IPS DF 6.9 (cell line): ENCODE measurements at places on chromosomes 7 and 10.

DNA sequence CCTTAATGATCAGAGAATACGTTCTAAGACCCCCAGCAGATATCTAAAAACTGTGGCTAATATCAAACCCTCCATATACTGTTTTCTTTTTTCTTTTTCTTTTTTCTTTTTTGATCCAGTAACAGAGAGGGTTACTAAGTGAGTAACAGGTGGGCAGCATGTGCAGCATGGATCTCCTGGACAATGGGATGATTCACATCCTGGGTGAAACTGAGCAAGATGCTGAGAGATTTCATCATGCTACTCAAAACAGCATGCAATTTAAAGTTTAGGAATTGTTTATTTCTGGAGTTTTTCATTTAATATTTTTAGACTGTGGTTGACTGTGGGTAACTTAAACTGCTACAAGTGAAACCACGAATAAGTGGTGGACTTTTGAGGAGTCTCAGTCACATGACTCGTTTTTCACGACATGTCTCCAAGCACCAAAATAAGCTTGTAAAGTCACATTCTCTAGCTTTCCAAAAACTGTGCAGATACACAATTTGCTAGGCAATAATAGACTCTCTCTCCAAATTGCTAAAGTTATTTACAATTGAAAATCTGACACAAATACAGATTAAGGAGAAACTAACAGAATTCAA is 716.2 kb downstream of the NXPH1 start:
- DNase-seq: no peak
- no peaks in the 10 kb centered on the region for H3K27me3 ChIP-seq
- no peak overlapping the region for H3K4me3 ChIP-seq
- no peaks in the 10 kb centered on the region for H3K36me3 ChIP-seq
- no peak overlapping the region for H3K27ac ChIP-seq

- no peak for DNase-seq
- no peak overlapping the region for H3K4me3 ChIP-seq
- 0 out of 2 replicates have a peak, but pooled peaks cover 1% of the 10 kb centered on the region for H3K4me1 ChIP-seq
- H3K27me3 ChIP-seq: no peaks in the 10 kb centered on the region
Measured at GRCh38 chr10:89278034-89278535, 23.8 kb upstream of the IFIT2 start.

DNA sequence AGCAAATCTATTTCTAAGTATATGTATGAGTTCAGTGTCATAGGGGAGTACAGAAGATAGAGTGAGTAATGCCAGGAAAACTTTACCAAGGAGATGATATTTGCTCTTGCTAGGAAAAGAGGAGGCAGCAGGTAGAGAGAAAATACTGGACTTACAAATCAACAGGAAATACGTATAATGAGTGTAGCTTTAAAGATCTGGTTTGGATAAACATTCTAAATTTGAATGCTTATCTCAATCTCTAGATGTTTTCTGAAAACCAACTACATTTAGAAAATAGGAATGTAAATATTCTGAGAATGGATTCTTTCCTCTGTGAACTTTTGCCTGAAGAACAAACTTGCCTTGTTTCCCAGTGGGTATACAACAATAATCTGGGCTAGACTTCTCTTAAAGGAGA is 46.9 kb upstream of the GNAI1 start:
- no peak for DNase-seq
- H3K4me1 ChIP-seq: no peaks in the 10 kb centered on the region
- H3K36me3 ChIP-seq: no peaks in the 10 kb centered on the region
- H3K27me3 ChIP-seq: no peaks in the 10 kb centered on the region

DNA sequence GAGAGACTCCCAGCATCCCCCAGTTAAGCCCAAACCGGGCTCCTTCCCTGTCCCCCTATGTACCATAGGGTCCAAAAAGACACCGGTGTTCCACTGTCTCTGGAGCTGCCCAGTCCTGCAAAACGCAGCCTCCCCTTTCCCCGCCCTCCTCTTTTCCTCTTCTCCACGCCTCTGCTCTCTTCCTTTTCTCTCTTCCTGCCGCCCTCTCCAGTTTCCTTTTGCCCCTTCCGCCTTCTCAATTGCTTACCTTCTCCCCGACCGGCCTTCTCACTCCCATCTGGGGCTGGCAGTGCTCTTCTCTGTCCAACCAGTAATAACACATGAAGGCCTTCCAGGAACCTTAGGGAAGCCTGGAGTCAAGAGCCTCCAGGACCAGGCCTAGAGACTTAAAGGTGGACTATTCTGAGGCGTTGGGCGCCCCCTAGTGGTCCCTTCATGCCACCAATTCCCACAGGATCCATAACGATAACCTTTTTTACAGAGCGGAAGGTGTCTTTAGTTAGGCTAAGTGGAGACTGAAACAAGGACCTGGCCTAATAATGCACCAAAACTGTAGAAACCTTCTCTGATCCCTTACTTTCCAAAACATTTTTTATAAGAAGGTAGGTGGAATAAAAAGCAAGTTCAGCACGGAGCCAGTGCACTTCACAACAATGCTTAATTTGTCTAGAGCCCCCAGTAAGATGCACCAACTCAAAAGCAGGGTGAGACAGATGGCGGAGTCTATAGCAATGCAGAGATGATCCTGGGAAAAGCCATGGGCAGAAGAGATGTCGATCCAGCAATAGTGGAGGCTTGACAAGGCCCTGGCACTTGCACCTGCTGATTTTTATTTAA is 27.2 kb upstream of the MSRB2 start:
- no peak for DNase-seq
- no peak overlapping the region for H3K27ac ChIP-seq
- no peaks in the 10 kb centered on the region for H3K36me3 ChIP-seq
- H3K4me1 ChIP-seq: peaks cover 2% of the 10 kb centered on the region; the same call in 1 of the 2 replicates

GRCh38 chr7:96219378-96220130 is 102.3 kb downstream of the SLC25A13 start:
- H3K4me1 ChIP-seq: peaks cover 1% of the 10 kb centered on the region; the same call in 1 of the 2 replicates
- no peaks in the 10 kb centered on the region for H3K36me3 ChIP-seq
- no peak for DNase-seq
- no peak overlapping the region for H3K4me3 ChIP-seq
